ENCODE measurements at places on chromosomes 7 and 10.

GRCh38 chr7:158407581-158408317, 179.9 kb downstream of the PTPRN2 start:
- DNase-seq, result no peak

DNA sequence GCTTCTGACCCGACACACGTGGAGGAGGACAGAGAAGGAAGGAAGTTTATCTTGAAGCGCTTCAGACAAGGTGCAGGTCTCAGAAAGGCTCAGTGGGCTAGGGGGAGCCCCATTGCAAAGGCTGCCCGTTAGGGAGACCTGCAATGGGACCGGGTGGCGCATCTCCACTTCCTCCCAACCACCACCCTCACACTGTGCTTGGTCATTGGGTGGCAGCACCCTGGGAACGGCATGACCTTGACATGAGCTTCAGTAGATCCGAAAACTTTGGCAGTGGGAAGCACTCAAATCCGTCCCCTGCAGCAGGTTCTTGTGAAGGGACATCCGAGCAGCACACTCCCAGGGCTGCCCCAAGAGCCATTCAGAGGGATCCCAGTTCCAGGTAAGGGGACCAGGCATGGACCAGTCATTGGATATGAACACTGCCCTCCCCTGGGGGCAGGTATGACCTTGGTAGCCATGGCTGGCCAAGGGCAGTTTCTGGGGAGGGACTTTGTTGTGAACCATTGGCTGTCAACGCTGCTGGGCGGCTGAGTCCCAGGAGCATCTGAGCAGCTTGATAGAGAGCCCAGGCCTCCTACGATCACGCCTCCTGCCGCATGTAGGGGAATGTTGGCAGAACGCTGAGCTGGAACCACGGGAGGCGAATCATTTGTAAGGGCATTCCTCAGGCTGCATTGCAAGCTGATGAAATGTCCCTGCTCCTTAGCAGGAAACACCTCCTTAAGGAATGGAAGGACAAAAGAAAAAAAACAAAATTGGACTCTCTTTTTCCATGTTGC, 31.7 kb downstream of the GALNTL5 start:
- DNase-seq, result no peak

- no peak for DNase-seq
Measured at GRCh38 chr7:127888411-127888810, 142.8 kb downstream of the LRRC4 start.

DNA sequence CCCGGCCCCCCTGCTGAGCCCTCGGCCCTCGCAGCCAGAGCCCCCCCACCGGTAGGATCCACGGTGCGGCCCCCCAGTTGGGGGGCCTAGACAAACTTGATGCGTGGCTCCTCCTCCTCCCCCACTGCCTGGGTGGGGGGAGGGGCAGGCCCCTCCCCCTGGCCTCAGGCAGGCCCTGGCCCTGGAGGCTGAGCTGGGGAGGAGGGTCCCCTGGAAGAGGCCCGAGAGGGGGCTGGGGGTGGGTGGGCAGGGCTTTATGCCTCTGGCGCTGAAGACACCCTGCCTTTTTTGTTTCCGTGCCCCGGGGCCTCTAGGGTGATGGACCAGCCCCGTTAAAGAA, 3.7 kb downstream of the VPS37D start:
- DNase-seq, result no peak

DNA sequence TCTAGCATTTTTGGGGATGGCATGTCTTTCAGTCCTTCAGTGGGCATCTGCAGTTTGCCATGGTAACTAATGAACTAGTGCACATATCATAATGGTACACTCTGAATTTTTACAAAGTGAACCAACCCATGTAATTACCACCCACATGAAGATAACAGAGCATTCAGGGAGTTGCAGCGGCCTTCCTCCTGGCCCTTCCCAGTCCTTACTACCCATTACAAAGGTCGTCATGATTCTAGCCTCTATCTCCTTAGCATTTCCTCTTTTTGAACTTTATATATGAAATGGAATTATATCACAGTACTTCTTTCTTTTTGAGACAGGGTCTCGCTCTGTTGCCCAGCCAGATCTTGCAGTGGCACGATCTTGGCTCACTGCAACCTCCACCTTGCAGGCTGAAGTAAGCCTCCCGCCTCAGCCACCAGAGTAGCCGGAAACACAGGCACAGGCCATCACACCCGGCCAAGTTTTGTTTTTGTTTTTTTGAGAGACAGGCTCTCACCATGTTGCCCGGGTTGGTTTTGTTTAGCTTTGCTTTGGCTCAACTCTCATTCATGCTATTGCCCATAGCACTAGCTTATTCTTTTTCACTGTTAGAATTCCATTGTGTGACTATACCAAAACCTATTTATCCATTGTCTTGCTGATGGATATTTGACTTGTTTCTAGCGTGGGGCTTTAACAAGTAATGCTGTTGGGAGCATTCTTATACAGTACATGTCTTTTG, 79.2 kb downstream of the APBB1IP start:
- no peak for DNase-seq

DNA sequence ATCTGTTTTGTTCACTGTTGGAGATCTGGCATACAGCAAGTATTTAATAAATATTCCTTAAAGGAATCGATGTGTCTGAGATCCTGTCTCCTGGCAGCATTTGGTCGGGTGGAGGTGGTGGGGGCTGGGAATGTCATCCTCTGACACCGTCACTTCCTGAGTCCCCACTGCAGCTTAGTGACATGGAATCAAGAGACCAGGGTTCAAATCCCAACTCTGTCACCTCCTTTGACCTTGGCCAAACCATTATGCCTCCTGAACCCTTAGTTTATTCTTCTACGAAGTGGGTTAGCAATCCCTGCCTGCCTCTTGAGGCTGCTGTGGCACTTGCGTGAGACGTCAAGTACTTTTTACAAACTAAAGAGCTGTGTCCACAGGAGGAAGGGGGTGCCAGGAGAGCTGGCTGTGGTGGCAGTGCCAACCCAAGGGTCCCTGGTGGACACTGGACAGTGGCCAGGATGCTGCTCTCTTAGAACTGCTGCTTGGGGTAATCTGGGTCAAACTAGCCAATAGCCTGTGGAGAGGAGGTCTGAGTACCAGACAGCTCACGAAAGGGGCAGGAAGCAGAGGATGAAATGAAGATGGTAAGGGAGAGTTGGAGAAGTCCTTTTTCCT, 8.0 kb upstream of the ZMIZ1 start:
- DNase-seq, result no peak

GRCh38 chr10:118272149-118272721, 69.9 kb downstream of the FAM204A start:
- no peak for DNase-seq

- peak; percentile 65 for DNase-seq
Measured at GRCh38 chr7:2709553-2710285, 21.7 kb downstream of the AMZ1 start.

DNA sequence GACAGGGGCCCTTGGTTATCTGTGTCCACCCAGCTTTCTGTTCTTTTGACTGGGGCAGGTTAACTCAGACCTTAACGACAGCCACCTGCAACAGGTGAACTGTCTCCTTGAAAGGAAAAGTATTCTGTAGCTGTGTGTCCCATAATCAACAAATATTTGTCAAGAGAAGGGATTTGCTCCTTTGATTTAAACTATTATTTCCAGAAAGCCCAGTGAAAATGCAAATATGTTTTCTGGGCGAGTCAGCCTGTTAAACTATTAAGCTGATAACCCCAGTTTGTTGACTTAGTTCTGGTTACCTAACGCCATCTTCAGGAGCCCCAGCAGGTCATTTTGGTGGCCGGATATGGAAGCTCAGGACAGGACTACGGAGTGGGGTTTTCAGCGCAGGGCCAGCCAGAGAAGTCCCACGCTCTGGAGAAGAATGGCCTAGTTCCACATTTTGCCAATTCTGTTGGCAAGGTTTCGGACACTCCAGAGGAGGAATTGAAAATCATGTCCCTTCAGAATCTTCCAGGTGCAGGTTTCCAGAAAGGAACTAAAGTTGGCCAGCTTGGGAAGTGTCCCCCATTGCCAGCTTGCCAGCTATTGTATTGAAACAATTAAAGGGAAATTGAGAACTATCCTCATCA, 54.5 kb downstream of the ADRA2A start:
- DNase-seq, result no peak

- DNase-seq, result no peak
Measured at GRCh38 chr7:86784765-86785164, 141.1 kb downstream of the GRM3 start.
